Ureter (tissue), 1 donor: ENCODE measurements at places on chromosomes 16 and 17. TPM values are rescaled to one million over a fixed set of nuclear protein-coding genes. Genes with fewer than 3 reads are reported as not detected.
A peak's percentile ranks its signal among the peaks of the same experiment; 100 is the strongest.

The HLF gene
- total RNA-seq = 23.8 TPM

- DNase-seq = peak; percentile 98
Measured at GRCh38 chr16:31458844-31459686, at the start of gene ARMC5. TSS of gene ARMC5 (plus strand) at chr16:31459501. CDS start at chr16:31459525, 24 bp downstream.

The XAF1 gene
- total RNA-seq = 55.0 TPM

- DNase-seq = no peak
Measured at GRCh38 chr17:42249681-42250446, 26.3 kb downstream of the STAT5B start.

DNA sequence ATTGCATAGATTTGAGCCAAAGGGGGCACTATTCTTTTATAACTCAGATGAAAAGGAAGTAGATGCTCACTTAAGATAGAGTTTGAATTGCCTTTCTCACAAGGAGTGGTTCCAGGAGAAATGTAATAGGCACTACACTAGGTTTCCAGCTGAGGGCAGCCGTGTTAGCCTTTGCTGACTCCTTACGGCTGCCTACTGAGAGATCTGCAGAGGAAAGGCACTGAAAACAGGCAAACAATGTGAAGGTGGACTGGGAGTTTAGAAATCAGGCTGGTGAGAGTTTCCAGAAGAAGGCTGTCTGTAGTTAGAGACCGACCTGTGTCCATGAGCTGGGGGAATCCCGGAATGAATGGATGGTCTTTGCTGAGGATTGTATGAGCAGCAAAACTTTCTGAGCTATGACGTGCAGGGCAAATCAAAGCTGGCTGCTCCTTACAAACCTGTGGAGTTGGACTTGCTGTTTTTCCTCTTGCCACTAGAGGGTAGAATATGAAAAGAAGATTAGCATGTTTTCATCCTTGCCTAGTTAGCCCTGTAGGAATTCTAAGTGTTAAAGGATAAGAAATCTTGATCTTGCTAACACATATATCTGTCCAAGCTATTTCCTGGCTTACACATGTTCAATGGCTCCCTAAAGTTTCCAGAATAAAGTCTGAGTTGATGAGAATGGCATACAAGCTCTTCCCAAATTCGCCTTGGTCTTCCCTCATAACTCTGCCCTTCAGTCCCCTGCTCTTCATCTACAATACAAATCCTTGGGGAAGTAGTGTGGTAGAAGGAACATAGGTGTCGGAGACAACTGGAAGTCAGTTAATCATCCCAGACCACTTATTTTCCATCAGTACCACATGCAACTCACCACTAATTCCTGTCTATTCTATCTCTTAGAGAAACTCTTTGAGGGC lies 20.1 kb upstream of the TAOK1 start:
- peak; percentile 66 for DNase-seq

DNA sequence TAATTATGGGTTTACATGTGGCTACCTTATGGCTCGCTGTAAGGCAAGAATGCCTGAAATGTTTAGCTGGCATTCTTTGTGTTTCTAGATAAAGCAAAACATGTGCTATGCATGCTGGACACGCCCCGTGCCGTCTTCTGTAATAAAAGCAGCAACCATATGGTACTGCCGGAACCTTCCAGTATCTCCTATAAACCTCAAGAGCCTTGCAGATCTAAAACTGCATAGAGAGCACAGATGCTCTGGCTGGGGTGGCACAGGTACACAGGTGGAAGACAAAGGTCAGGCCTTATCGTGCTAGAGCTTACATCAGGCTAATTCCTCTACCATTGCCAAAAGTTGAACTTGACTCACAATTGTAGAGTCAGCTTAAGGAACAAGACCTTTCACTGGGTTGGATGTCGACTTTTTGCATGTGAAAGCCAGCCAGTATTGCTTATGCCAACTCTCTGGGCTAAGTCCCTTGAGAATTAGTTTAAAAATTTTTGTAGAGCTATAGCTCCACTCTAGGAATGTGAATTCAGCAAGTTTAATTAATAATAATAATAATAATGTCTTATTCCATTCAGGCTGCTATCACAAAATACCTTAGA lies 187.4 kb upstream of the CACNG5 start:
- no peak for DNase-seq

- no peak for DNase-seq
Measured at GRCh38 chr16:30874244-30874820, 19.5 kb downstream of the BCL7C start.
